NCI-H1436 (cell line): ENCODE measurements at places on chromosomes 4 and X.

DNA sequence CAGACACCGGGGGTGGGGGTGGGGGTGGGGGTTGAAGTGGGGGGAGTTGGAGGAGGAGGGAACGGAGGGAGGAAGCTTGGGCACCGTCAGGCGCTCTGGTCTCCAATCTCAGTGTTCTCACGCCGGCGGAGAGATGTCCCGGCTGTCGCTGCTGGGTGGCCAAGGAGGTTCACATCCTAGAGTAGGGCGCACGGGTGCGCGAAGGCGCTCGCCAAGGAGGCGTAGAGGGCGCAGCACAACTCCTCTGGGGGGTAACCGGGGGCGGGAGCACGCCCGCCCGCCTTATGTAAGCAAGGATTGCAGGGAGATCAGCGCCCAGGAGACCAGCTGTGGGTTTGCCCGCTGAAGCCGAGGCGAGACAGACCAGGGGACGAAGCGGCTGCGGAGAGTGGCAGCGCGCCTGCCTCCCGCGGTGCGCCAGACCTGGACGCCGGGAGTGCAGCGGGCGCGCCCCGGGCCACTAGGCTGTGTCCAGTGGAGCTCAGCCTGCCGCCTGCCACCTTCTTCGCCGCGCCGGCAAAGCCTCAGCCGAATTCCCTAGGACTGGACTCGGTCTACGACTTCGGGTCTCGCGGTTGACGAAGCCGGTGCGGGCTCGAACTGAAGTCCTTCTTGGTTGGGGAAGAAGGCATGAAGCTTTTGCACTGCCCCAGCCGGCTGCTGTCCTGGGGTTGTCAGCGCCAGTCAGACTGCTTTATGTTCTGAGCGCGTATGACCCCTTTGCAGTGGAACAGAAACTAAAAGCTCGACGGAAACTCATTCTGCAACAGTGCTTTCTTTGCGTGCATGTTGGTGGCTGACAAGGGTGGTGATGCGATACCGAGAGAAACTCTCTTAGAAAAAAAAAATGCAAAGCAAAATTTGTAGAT lies 707 bp upstream of the UNC5C start:
- DNase-seq = no peak

DNA sequence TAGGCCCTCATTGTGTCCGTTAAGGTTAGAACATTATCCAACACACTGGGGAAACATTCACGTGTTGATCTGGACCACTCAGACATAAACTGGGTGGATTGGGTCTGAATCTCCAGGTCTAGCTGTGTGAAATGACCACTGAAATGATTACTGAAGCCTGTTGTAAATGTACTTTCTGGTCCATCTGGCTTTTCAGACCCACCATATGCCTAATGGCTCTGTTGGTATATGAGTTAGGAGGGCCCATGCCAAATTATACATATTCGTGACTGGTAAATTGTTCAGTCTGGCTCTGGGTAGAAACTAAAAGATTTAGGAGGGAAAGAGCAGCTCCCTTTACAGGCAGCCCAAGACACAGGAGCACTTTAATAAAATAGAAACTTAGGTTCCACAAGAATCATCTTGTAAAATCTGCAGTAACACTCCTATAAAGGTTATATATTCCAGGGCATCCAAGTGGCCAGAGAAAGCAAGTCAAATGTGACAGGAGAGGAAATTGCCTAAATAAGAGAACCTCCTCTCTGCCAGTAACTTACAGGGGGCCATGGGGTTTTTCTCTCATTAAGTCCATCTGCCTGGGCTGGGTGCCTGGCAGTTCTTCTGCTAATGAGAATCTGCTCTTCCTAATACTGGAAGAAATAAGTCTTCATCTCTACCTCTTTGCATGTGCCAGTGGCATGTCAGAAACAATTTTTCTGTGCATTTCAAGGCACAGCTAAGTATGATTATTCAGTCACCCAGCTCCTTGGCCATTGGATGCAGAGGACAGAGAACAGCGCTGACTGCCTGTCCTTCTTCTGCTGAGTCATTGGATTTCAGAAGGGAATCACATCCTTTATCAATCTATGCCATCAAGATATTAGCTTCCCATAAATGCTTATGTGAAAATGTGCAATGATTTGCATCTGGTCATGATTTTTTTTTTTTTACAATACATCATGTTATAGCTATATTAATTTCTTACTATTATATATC lies 112.6 kb downstream of the GLRA2 start:
- no peak for DNase-seq

GRCh38 chrX:43166874-43167273 lies 388.9 kb upstream of the PPP1R2C start:
- peak; percentile 29 for DNase-seq

GRCh38 chr4:48027653-48028052 lies 11.1 kb downstream of the NIPAL1 start:
- no peak for DNase-seq

DNA sequence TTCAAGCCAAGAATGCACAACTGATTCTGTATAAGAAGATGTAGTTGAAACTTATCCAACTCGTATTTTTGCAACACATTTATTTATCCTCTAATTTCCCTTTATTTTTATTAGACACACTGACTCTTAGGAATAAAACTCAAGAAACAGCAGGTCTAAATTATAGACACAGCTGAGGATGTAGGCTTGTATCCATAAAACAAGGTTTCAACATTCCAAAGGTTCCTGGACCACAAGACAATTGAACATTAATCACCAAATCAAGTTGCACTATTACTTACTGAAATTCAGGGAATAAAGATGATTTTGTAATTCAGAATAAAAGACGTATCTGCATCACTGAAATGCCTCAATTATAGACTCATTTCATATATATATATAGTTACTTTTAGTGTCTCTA lies 683.5 kb upstream of the GRIA3 start:
- DNase-seq = no peak

- DNase-seq = no peak
Observed at GRCh38 chrX:10156199-10157031, at the start of gene CLCN4. TSS of gene CLCN4 (plus strand) at chrX:10156975. CDS start at chrX:10185033, 28,058 bp downstream.

DNA sequence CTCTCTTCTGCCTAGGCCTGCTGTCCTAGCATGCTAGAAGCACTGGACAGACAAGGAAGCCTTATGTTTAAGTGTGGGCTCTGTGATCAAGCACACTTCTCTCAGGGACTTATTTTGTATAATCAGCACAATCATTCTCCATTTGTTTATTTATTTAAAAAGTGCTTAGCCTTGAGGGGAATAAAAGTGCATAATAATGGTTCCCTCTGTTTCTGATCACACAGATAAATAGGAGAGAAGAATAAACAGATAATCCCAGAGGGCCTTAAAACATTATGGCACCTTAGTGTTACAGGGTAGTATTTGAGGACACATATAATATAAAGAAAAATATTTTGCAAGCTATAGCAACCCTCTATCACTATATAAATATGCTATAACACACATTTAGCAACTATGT lies 146.5 kb downstream of the UNC5C start:
- no peak for DNase-seq

GRCh38 chr4:111283066-111283677 lies 660.3 kb upstream of the PITX2 start:
- peak; percentile 19 for DNase-seq

- DNase-seq = no peak
Observed at GRCh38 chr4:137998666-137999429, 243.3 kb downstream of the SLC7A11 start.

DNA sequence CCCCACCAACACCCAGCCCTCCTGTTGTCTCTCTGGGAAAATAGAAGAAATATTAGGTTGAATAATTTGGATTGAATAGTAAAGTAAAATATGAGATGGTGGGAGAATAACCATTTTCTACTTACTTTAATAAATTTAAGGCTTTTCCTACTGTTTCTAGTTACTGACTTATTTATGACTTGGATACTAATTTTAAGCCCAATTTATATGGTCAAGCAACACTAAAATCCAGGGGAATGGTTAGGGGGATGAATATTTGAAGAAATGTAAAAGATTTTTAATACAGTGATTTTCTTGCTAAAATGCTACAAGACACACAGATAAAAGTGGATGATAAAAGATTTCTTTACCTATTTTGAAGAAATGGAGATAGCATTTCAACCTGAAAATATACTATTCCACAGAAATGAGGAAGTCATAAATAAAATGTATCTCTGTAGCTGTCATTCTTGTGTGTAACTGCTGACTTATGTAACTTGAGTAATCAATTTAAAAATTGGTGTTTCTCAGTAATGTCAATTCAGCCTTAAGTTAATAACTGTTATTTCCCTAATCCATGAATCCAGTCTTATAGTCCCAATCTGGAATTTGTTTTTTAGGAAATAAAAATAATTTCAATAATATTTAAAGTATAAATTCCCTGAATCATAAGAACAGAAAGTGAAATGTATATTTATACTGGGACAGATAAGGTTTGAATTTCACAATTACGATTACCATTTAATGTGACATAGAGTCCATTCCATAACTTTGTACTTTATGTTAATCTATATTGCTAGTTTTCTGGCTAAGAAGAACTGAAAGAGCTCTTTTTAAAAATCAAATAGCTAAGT lies 24.3 kb upstream of the IL2 start:
- DNase-seq = no peak

GRCh38 chrX:15820106-15821073 lies 30.1 kb downstream of the ZRSR2 start:
- DNase-seq = no peak

- DNase-seq = no peak
Observed at GRCh38 chrX:154379569-154379951, 465 bp downstream of the EMD start.

- no peak for DNase-seq
Observed at GRCh38 chrX:104987063-104987462, 233.4 kb downstream of the TEX13A start.
